GM12878 (cell line): ENCODE measurements at places on chromosomes 7 and 10. TPM values are rescaled to one million over a fixed set of nuclear protein-coding genes. Genes with fewer than 3 reads are reported as not detected.

- no peak for DNase-seq
Measured at GRCh38 chr10:80204677-80205476, 460 bp downstream of the ANXA11 start.

The CDHR1 gene
- 0.41 and 0.82 TPM in 2 replicates for total RNA-seq

- DNase-seq = no peak
Measured at GRCh38 chr7:70893422-70893821, 238.5 kb upstream of the GALNT17 start.

The FGFR2 gene
- 0.15 and 0.32 TPM in 2 replicates for total RNA-seq

DNA sequence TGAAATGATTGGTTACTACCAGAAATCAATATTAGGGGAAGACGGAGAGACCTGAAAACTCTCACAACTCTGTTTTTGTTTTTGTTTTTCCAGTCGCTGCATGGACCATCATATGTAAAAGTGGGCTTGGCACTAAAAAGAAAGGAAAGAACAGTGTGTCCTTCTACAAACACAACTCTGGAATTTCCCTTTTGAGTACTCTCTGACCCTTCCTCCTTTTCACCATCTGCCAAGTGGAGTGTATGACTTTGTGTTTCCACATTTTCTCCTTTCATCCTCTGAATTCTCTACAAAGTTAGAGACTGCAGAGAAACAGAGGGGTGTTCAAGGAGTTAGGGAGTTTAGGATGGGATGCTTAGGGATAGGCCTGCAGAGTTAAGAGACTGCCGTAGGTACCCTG lies 92.0 kb downstream of the MDFIC start:
- no peak for DNase-seq
